ENCODE measurements at places on chromosomes 12 and 14.

GRCh38 chr14:24848102-24848790 is 201.7 kb downstream of the STXBP6 start:
- DNase-seq: no peak

DNA sequence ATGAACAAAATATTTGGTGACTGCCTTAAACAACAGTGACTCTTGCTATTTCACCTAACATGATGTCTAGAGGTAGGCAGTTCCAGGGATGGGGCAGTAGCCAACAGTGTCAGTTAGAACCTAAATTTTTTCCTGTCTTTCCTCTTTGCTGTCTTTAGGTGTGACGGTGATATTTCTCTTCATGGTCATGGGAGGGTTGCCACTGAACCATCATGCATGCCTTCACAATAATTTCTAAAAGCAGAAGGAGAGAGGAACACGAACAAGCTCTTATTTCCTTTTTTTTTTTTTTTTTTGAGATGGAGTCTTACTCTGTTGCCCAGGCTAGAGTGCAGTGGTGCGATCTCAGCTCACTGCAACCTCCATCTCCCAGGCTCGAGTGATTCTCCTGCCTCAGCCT is 2.4 kb downstream of the CCDC63 start:
- no peak for DNase-seq

- no peak for DNase-seq
Measured at GRCh38 chr12:49335955-49336644, 888 bp downstream of the C1QL4 start.

GRCh38 chr14:36724162-36724561 is 62.5 kb downstream of the PAX9 start:
- no peak for DNase-seq

DNA sequence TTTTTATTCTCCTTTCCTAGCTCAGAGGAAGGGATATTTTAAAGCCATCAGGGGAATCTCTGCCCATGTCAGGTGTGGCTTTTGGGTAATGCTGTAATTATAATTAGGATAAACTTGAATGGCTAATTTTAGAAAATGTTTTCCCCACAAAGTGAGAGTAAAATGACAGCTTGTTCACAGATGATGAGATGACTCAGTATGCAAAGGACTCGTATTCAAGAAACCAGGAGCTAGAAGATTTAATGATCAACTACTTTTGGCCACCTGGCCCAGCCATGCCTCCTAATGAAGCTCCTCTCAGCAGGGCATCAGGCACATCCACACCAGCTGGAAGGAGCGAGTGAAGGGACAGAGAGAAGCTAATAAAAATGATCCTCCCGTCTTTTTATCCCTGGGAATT is 29.0 kb upstream of the PLEKHG7 start:
- DNase-seq: no peak

- no peak for DNase-seq
Measured at GRCh38 chr12:58509116-58509885, 411.0 kb downstream of the LRIG3 start.

DNA sequence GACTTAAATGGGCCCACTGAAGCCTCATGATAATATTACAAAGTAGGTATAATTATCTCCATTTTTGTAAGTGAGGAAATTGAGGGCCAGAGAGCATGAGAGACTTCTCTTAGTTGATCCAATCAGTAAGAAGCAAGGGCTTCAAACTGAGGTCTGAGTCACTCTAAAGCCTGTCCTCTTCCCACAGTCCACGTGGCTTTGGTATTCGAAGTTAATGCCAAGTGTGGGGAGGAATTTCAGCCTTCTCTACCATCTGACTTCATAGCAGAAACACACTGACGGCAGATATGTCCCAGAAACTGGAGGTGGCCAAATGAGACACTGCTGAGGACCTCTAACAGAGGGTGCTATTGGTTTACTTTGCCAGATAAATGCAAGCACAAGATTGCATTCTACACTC is 114.4 kb upstream of the OVCH1 start:
- DNase-seq: no peak

- no peak for DNase-seq
Measured at GRCh38 chr14:59688224-59689170, 111.9 kb upstream of the CCDC175 start.

DNA sequence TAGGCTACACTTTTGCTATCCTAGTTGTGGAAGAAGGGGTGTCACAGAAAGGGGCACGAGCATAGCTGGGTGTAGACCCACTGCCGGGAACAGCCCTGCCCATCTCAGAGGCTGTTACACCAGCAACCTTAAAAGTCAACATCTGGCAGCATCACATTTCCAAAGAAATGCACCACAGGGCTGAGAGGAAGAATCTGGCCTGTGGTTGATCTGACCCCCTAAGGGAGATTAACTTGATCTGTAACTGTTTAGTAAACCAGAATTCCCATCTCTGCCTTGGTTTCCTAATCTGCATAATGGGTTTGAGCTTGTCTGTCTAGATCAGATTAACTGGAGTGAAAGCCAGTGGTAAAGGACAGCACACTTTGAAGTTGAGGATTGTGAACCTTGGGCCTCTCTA is 1.3 kb downstream of the LRP1-AS start:
- DNase-seq: no peak

- no peak for DNase-seq
Measured at GRCh38 chr12:112261559-112261958, 120.7 kb downstream of the HECTD4 start.

DNA sequence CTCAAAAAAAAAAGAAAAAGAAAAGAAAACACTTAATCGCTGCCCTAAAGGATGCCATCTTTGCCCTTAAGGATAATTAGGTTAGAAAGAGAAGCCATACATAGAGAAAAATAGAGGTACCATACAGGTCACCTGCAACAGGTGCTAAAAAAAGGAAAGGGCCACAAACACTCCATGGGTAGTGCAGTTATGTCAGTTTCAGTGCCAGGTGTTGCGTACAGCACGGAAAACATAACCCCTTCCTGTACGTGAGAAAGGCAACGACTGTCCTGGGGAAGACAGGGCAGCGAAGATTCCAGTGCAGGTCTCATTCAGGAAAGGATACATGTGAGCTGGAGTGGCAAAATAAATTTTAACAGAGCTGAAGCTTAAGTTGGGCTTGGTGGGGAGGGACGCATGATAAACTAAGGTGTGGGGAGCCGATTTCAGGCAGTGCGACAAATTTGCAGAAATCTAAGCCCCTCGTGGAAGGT is 553 bp upstream of the DAZAP2 start:
- DNase-seq: no peak

DNA sequence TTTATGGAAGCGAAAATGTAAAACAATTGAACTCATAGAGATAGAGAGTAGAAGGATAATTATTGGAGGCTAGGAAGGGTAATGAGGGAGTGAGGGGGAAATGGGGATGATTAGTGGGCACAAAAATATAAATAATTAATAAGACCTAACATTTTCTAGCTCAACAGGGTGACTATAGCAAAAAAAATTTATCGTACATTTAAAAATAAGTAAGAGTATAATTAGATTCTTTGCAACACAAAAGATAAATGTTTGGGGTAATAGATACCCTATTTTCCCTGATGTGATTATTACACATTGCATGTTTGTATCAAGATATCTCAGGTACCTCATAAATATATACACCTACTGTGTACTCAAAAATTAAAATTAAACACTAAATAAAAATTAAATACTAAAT is 1070.0 kb downstream of the LRFN5 start:
- DNase-seq: no peak

DNA sequence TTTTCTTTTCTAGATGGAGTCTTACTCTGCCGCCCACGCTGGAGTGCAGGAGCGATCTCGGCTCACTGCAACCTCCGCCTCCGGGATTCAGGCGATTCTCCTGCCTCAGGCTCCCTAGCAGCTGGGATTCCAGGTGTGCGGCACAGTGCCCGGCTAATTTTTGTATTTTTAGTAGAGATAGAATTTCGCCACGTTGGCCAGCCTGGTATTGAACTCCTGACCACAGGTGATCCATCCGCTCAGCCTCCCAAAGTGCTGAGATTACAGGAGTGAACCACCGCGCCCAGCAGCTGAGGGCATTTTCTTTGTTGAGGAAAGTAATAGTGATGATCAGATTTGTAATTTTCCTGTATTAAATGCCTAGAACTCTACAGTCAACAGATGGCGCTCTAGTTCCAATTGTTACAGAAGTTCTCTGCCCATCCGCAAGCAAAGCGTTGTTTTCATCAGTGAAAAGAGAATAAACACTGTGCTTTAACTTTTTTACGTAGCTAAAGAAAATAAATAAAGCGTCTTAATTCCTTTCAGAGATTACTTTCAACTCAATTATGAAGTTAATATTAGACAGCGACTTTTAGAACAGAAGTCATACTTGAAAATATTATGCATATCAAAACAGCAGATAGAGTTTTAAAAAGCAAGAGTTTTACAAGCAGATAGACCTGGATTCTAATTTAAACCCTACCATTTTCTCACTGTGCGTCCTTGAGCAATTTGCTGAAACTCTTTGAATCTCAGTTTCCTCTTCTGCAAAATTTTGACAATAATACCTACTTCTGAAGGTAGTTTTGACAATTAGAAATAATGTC is 335.1 kb downstream of the DUSP6 start:
- DNase-seq: peak; percentile 69

GRCh38 chr14:24766434-24766833 is 132.4 kb upstream of the GZMB start:
- DNase-seq: no peak

GRCh38 chr12:84891106-84891838 is 21.3 kb downstream of the SLC6A15 start:
- DNase-seq: no peak

DNA sequence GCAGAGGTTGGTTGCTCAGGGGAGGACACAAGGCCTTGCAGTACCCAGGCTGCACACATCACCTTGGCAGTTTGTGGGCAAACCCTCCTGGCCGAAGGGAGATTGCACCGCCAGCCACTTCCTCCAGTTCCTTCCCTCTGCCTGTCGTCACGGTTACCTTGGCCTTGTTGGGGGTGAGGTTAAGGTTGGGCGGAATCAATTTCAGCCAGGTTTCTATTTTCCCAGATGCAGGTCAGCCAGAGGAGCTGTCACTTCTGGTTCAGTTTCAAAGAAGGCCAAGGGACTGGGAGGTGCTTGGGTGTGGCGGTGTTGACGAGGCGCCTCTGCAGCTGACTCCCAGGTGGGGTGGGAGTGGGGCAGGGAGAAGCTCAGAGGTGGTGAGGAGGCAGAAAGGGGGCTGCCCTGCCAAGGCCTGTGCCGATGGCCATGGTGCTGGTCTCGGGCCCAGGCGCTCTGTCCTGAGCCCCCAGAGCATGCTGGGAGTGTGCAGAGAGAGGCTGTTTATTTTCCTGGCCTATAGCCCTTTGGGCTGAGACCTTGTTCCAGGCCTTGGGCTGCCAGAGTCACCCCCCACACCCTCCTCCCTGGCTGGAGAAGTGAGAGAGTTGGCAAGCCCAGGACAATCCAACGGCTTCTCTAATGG is 31.4 kb downstream of the JDP2 start:
- DNase-seq: no peak

DNA sequence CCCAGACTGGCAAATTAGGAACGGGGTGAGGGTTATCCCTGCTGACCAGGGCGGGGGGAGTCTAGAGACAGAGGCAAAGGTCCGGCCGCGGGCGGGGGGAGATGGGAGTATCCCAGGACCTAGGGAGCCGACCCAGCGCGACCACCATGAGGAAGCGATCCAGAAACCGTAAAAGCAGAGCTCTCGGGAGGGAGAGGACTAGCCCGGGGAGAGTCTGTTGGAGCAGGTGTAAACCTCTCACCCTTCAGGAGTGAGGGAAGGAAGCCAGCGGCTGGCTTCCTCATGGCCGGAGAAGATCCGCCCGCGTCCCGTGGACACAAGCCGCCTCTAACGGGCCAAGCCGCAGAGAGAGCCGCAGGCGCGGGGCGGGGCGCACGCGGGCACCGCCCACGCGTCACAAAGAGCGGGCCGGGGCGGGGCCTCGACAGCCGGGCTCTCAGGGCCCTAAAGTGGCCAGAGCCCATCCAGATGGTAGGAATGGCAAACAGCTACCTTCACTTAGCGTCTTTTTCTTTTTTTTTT is at the start of gene ACRBP:
TSS of gene ACRBP (minus strand) at position 350 of the 522 bp plus-strand sequence. CDS start at position 284, 66 bp downstream.
- DNase-seq: no peak

DNA sequence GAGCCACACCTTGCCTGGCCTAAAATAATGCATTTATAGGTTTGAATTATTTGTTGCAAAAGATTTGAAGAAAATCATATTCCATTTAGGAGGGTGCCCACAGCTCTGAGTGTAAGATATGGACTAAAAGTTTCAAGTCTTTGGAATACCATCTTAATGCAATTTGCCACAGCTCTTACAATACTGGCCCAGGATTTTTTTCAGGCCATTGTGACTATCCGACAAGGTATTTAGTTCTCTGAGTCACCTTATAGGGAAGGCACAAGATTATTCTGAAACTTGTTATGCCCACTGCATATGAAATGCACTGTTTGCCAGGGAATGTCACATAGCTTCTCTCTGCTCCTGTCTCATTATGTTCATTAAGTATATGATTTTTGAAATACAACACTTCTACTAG is 29.6 kb upstream of the SLC6A13 start:
- no peak for DNase-seq

DNA sequence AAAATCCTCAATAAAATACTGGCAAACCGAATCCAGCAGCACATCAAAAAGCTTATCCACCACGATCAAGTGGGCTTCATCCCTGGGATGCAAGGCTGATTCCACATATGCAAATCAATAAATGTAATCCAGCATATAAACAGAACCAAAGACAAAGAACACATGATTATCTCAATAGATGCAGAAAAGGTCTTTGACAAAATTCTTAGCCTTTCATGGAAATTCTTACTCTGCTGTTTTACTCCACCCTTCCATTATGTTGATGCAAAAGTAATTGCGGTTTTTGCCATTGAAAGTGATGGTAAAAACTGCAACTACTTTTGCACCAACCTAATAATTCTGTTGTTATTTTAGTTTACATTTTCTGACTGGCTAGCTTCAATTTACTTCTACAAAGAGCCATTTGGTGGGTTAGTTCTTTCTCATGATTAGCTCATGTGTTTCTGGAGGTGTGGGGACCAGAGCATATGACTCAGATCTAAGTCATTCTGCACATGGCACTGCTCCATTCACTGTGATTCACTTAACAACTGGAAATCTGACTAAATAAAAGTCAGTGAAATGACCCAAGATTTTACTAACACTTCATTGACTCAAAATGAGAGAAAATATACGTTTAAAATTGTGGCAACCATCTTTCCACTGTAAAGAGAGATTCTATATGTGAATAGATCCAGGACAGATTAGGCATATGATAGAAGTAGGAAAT is 99.9 kb downstream of the TMTC3 start:
- DNase-seq: no peak
